ENCODE measurements at places on chromosomes 7 and 10. TPM values are rescaled to one million over a fixed set of nuclear protein-coding genes. Genes with fewer than 3 reads are reported as not detected.
A peak's percentile ranks its signal among the peaks of the same experiment; 100 is the strongest.

The LIPK gene
- not detected for total RNA-seq

The CASTOR2 gene
- total RNA-seq: 2.6 TPM

DNA sequence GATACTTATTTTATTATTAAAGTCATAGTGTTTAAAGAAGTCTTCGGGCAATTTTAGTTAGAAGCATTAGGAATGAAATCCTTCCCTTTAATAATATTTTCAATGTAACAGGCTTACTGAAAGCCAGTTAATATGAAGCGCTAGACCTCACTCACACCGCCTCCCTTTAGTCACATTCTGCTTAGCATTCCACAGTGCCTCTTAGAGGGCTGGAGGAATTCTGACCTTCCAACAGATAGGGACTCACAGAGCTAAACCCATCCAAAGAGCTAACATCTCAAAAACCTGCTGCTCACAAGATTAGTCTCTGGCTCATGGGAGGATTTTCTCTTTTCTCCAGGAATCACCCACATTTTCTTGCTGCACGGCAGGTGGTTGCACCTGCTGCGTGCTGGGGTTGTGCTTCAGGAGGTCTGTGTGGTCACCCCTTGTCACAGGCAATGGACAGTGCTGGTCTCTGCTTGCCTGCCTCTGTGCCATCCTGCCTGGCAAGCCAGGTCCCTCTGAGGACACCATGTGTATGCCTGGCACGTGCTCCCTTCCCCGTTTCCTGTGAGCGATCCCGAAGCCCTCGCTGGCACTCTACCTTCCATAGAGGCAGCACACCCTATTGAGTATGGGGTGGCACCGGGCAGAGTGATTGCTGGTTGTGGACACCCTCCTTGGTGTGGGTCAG lies 91.8 kb downstream of the KLF6 start:
- no peak for DNase-seq

- DNase-seq: peak; percentile 82
Measured at GRCh38 chr7:51069411-51070083, 247.1 kb downstream of the COBL start.

DNA sequence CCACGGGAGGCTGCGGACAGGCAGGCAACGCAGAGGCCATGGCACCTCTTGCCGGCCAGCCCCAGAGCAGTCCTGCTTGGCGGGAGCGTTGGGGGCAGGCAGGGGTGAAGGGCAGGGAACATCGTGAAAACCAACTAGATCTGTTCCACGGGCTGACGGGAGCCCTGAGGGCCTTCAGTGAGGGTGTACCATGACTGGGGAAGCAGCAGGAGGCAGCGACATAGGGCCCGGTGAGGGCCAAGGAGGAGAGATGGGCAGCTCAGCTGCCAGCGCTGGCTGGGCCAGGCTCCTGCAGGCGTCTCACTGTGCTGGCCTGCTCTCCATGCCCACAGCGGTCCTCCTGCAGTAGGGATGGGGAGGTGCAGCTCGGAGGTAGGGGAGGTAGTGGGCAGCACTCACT lies 196.5 kb downstream of the ELFN1 start:
- no peak for DNase-seq

GRCh38 chr10:70599791-70600190 lies 2.8 kb downstream of the PRF1 start:
- no peak for DNase-seq
